ENCODE measurements at places on chromosomes 2 and 18. TPM values are rescaled to one million over a fixed set of nuclear protein-coding genes. Genes with fewer than 3 reads are reported as not detected.

DNA sequence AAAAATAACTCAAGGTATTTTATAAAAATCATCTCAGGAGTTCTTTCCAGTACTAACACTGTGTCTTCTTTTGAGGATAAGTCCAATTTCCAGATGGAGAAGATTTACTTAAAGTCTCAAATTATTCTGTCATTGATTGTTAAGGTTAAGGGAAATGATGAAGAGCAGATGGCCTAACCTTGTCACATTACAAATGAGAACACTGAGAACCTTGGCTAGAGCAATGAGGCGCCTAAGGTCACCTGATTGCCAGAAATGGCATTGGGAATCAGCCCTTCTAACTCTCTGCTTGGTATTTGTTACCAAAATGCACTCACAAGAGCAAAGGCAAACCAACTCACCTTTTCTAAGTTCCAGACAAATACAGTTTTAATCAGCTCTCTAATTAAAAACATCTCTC, 835.1 kb downstream of the RNF144A start:
- no peak for DNase-seq

GRCh38 chr18:25517881-25518715, 166.1 kb upstream of the ZNF521 start:
- DNase-seq: no peak

DNA sequence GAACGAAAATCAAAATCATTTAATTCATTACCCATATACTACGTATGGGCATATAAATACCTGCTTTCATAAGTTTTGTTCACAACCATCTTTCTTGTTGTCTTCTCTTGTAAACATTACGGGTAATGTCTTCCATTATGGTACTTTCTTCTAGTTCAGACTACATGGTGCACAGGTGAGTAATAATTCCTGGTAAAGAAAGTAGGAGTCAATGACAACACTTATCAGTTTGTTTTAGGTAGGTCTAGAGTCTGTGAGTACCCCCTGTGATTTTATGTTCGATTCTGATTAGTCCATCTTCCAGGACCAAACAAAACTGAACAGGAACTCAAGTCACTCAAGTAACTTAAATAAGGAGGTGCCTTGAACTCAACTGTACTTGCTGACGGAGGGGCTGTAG, 25.2 kb upstream of the CTLA4 start:
- no peak for DNase-seq

- no peak for DNase-seq
These were observed 6.9 kb upstream of the SLC14A2 start for GRCh38 chr18:45608400-45608799.

- no peak for DNase-seq
These were observed 389.6 kb downstream of the TRIB2 start for GRCh38 chr2:13106302-13106701.

- no peak for DNase-seq
These were observed 17.8 kb upstream of the TMEM131 start for GRCh38 chr2:98013407-98014042.

DNA sequence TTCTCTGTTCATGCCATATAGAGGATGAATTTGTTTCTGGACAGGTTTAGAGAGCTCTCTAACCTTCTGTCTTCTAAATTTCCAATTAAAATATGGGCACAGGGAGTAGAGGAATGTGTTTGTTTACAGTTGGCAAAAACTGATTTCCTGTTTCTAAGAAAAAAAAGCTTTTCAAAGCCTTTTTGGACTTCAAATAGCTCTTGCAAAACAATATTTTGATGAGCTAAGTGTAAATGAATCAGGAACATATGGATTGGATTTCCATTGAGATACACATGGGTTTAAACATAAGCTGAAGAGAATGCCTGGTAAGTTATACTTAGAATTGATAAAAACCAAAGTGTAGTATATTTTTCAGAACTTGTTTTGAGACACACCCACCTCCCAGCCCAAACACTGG, 677.5 kb downstream of the NYAP2 start:
- DNase-seq: no peak

GRCh38 chr2:149585166-149585885, 2.2 kb downstream of the MMADHC start:
- no peak for DNase-seq

DNA sequence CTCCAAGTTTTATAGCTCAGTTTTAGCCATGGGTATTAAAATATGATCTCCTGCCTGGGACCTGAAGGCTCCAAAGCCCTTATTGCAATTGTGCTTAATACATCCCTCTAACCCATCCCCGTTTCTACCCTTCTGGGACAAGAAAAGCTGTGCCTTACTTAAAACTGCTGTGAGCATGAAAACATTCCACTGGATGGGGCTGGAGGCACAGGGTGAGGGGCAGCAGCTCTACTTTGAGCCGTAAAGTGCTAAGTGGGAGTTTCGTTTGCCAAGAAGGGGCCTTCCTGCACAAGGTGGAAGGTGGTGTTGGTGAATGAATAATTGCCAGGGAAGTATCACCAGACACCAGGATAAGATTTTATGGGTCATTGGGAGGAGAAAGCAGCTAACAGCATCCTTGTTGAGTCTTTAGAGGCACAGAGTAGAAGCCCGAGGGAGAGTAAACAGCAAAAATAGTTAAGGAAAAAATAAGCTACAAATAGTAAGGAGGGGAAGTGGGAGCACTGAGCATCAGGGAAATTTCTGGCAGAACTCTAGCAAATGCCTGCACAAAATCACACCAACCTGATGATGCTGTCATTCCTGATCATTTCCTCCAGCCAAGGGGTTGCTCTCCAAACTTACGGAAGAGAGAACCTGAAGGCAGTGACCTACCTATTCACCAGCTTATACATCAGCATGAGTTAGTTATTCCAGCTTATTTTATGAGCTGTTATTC, 218.4 kb downstream of the MREG start:
- DNase-seq: no peak

PTPRM gene
- total RNA-seq: 268 TPM

ZAP70 gene
- 0.45 TPM for total RNA-seq

CROCC2 gene
- total RNA-seq: not detected

CCDC102B gene
- total RNA-seq: 45.8 TPM

MAB21L4 gene
- not detected for total RNA-seq

MC5R gene
- total RNA-seq: 3.4 TPM

CXCR1 gene
- not detected for total RNA-seq

Measured in cerebellum (tissue), 4 donors.